Daoy (cell line): ENCODE measurements at places on chromosomes 13 and 19. TPM values are rescaled to one million over a fixed set of nuclear protein-coding genes. Genes with fewer than 3 reads are reported as not detected.
A peak's percentile ranks its signal among the peaks of the same experiment; 100 is the strongest.

DNA sequence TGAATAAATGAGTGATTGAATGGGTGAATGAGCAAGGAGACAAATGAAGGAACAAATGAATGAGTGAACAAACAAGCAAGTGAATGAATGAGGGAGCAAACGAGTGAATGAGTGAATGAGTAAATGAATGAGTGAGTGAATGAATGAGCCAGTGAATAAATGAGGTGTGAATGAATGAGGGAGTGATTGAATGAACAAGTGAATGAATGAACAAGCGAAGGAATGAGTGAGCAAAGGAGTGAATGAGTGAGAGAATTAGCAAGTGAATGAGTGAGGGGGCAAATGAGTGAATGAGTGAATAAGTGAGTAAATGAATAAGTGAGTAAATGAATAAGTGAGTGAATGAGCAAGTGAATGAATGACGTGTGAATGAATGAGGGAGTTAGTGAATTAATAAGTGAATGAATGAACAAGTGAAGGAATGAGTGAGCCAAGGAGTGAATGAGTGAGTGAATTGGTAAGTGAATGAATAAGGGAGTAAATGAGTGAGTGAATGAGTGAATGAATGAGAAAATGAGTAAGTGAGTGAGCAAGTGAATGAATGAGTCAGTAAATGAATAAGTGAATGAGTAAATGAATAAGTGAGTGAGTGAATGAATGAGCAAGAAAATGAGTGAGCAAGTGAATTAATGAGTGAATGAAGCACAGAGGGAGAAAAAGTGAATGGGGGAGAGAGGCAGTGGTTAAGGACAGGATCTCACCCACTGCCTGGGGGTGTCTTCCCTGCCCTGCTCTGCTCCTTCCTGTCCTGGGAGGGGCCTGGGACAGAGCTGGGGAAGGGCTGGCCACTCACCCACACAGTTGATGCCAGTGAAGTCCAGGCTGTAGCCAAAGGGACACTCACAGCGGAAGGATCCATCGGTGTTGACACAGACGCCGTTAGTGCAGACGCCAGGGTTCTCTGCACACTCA lies 36.4 kb downstream of the CCL25 start:
- DNase-seq = no peak

DNA sequence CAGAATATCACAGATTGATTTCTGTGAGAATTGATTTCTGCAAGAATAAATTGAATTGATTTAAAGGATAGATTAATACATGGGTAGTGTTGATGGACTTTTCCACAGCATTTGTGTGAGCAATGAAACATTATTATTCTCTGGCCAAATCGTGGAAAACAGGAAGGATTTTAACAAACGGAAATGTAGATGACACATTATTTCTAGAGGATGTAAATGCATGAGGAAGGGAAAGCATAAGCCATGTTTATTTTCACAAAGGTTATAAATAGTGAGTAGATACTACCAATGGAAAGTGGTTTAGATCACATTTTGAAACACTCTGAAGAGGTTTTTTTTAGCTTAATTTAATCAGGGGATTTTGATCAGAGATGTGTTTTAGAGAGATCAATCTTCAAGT lies 1534.6 kb upstream of the MIR17HG start:
- no peak for DNase-seq

DNA sequence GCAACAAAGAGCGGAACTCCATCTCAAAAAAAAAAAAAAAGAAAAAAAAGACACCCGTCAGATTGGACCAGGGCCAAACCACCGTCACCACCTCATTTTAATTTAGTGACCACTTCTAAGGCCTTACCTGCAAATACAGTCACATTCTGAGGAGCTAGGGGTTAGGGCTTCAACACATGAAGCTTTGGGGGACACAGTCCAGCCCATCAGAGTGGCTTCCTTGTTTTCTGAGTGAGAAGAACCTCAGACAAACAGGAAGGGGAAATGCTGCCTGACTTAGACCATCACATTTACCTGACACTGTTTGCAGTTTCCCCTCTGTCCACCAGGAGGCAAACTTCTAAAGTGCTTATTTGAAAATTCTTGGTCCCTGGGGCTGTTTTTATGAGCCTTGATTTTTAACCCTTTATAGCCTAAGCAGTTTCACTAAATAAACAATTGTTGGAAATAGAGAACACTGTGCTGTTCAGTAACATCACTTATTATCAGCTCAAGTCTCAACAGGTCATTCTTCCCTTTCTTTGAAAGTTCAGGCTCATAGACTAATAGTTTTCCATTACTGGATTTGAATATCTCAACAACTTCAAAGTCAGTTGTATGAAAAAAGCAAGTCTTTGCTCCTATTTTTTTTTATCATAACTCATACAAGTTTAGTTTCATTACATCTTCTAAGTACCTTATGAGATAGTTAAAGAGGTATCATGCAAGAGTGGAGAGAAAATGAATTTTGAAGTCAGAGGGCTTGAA lies 74.9 kb upstream of the WASF3 start:
- peak; percentile 47 for DNase-seq

GRCh38 chr13:52158629-52159158 lies 703 bp downstream of the NEK3 start:
- peak; percentile 22 for DNase-seq

GRCh38 chr13:58617880-58618665 lies 986.5 kb downstream of the PCDH17 start:
- no peak for DNase-seq

DNA sequence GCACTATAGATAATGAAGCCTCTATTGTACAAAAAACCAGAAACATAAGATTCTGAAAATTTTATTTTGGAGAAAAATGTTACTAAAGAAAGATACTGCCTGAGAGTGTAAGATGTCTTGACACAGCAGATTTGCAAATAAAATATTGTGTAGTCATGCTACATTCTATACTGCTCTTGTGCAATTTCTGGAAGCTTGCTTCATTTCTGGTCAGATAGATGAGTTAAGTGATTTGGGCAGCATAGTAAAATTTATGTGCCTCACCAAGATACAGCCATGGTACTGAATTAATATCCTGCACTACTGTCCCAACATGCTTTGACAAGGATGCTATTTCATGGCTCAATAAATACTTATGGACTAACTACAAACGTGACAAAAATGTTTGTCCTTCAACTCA lies 55.1 kb upstream of the STARD13 start:
- no peak for DNase-seq

GRCh38 chr13:50213526-50213925 lies 198.3 kb downstream of the KCNRG start:
- no peak for DNase-seq

GRCh38 chr13:68030152-68030809 lies 800.1 kb upstream of the PCDH9 start:
- DNase-seq = no peak

- DNase-seq = no peak
Observed at GRCh38 chr13:109873351-109874123, 87.2 kb upstream of the IRS2 start.

GRCh38 chr13:41960637-41961465 lies at the start of gene VWA8:
TSS of gene VWA8 (minus strand) at chr13:41961109. CDS start at chr13:41961015, 94 bp downstream.
- DNase-seq = peak; percentile 81

GRCh38 chr13:114118086-114118485 lies 14.3 kb downstream of the RASA3 start:
- peak; percentile 45 for DNase-seq

DNA sequence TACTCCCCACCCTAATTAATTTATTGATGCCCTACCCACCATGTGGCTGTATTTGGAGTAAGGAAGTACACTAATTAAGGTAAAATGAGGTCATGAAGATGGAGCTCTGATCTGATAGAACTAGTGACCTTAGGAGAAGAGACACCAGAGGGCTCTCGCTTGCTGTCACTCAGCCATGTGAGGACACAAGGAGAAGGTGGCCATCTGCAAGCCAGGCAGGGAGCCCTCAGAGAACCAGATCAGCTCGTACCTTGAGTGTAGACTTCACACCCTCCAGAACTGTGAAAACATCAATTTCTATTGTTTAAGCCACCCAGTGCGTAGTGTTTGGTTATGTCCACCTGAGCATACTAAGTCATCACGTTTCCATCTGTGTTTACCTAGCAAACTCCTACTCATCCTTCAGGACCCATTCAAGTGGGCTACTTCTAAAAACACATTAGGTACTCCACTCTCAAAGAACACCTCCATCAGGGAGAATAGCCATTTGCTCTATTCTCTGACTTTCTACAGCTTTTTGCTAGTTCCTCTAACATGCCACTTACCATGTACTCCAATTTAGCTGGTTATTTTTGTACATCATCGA lies 157.6 kb upstream of the RNF113B start:
- no peak for DNase-seq

DNA sequence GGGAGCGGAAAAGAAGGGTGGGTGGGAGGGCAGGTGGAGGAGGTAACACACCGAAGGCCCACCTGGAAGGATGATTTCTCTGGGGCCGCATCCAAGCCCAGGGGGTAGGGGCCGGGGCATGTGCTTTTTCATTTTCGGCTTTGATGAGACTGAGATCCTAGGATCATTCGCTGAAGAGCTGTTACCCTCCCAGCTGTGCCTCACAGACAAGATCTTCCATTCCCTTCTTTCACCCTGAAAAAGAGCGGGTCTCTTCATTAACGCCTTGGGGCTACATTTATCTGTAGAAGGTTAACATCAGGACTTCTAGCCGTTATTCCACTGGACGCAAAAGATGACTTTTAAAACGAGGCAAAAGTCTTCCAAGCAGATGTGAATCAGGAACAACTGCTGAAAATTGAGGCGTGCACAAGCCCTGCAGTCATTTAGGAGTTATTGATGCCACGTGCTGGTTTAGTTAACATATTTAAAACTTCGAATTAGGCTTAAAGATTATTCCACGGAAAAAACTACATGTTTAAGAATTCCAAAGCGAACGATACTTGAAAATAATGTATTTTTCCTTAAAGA lies 1.1 kb downstream of the LMO7 start:
- peak; percentile 15 for DNase-seq

GRCh38 chr19:17716309-17716929 lies 2.9 kb upstream of the MAP1S start:
- no peak for DNase-seq

DNA sequence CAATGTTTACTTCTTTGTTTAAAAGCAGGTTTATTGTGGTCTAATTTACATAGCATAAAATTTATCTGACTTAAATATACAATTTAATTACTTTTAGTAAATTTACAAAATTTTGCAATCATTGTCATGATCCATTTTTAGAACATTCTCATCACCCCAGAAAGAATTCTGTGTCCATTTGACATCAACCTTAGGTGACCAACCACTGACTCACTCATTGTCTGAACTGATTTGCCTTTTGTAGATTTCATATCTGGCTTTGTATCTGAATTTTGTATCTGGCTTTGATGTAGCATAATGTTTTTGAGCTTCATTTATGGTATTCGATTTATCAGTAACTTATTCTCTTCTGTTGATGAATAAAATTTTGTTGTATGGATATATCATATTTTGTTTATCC lies 40.4 kb downstream of the EDNRB start:
- no peak for DNase-seq

GRCh38 chr19:3842948-3843347 lies 25.9 kb downstream of the ZFR2 start:
- no peak for DNase-seq

DNA sequence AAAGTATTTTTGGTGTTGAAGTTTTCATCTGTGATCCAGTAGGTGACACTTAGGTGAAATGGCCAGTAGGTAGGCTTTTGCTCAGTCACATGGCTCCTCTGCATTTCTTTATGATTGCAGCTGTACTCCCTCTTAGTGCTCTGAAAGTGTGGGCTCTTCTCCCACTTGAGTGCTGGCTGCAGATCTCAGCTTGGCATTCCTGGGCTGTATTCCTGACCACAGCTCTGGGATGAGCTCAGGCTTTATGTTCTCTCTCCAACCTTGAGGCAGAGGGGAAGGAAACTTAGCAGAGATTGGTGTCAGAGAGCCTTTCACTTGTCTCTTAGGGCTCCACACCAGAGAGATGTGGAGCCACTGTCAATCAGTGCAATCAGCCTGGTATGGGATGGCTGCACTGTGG lies 254.3 kb downstream of the NDFIP2 start:
- DNase-seq = no peak

GRCh38 chr13:104365430-104365829 lies 1299.2 kb upstream of the SLC10A2 start:
- no peak for DNase-seq

DNA sequence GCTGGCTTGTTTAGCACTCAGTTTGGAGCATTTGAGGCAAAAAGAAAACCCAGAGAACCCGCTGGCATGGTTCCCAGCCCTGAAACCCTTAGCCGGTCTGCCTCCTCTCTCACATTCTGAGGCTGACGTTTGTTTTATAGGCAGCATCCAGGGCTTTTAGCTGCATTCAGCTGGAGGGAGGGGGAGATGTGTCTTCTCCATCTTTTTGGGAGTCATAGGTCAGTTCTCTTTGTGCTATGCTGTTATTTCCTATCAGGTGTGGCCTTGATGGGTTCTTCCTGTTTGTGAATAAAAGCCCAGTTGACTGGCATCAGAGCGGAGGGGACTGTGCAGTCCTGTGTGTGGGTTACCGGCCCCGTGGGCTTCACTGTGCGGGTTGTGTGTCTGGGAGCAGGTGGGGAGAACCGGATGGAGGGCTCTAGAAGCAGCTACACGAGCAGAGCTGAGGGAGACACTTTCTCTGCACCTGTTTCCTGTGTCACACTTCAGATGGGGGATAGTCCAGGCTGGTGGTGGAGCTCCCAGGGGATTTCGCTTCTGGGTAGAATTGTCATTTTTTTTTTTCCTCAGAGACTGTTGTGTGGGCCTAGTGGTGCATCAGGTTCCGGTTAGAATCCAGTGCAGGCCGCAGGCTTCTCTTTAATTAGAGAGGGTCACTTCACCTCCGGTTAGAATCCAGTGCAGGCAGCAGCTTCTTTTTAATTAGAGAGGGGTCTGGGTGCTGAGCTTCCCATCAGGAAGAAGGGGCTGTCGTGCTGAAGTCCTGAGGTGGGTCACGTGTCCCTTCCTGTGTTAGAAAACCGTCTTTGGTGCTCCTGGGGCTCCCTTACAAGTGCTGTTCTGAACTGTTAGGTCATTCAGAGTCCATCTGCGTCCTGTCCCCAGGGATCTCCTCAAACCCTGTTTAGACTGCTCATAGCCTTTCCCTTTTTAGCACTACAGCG lies 69.6 kb downstream of the ARHGEF7 start:
- DNase-seq = no peak

- DNase-seq = no peak
Observed at GRCh38 chr19:32219881-32220472, 125.4 kb upstream of the ZNF507 start.

DNA sequence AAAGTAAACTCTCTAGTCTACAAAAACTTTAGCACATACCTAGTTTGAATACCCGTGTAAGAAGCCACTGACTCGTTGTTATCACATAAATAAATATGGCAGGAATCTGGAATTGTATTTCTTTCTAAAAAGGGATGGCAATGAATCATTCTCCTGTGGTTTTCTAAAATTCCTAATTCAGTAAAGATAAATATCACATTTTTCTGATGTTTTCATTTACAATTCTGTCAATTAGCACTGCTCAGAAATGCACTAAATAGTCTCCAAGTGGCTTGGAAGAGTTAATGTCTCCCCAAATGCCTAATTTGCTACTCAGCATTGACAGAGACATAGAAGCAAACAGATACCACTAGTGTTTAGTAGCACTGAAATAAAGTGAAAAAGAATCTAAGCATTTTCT lies 547.7 kb upstream of the SLITRK1 start:
- no peak for DNase-seq

TMC4 gene
- 0.06 TPM in 1 of 2 replicates, not detected in the other for total RNA-seq

GPR12 gene
- total RNA-seq = not detected in 2 replicates

KLHL1 gene
- total RNA-seq = not detected in 2 replicates

ZNF763 gene
- not detected in 2 replicates for total RNA-seq

NLRP13 gene
- total RNA-seq = not detected in 2 replicates

ZNF382 gene
- total RNA-seq = 3.0 and 7.4 TPM in 2 replicates

ZNF682 gene
- 4.7 and 26.5 TPM in 2 replicates for total RNA-seq

LIM2 gene
- not detected in 2 replicates for total RNA-seq

CCL25 gene
- total RNA-seq = not detected in 2 replicates

ZNF554 gene
- 1.7 and 1.9 TPM in 2 replicates for total RNA-seq
